Activated effector memory CD4-positive, alpha-beta T cell treated with Interleukin-2 at 50 U/mL for 16 hours (primary cell): ENCODE measurements at places on chromosomes 2 and 18.
A peak's percentile ranks its signal among the peaks of the same experiment; 100 is the strongest.

- DNase-seq = no peak
Measured at GRCh38 chr2:128536925-128537620, 218.4 kb upstream of the HS6ST1 start.

- no peak for DNase-seq
Measured at GRCh38 chr2:226329180-226329579, 470.4 kb downstream of the IRS1 start.

- DNase-seq = no peak
Measured at GRCh38 chr2:194345347-194345746, 1311.7 kb upstream of the SLC39A10 start.

- DNase-seq = no peak
Measured at GRCh38 chr18:31278609-31279071, 39.3 kb upstream of the DSG1 start.

GRCh38 chr2:157420771-157421323 lies 23.0 kb downstream of the CYTIP start:
- DNase-seq = no peak

DNA sequence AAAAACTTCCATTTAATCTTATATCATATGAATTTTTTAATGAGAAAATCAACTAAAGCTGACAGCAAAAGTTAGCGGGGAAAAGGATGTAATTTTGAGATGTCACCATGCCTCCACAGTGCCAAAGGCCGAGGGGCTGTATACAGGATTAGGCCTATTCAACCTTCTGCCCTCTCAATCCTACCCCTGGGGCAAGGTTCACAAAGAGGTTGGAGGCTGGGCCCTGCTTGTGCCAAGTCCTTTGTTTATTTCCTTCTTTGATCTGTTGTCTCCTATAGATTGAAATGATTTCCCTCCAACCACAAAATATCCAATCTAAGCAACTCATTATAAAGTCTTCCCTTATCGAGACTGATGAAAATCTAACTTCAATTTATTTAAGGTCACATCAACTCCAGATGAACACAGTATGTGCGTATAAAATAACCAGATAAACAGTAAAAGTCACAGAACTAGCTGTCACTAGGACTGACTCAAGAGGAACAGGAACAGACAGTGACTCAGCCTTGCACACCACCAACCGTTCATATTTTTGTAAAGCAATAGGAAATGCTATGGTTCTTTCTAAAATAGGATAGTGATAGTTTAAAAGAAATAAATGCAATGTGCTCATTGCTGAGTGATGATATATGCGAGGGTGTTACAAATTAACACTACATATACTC lies 95.8 kb downstream of the SLC25A12 start:
- no peak for DNase-seq

- DNase-seq = no peak
Measured at GRCh38 chr2:210630873-210631560, 74.6 kb downstream of the CPS1 start.

DNA sequence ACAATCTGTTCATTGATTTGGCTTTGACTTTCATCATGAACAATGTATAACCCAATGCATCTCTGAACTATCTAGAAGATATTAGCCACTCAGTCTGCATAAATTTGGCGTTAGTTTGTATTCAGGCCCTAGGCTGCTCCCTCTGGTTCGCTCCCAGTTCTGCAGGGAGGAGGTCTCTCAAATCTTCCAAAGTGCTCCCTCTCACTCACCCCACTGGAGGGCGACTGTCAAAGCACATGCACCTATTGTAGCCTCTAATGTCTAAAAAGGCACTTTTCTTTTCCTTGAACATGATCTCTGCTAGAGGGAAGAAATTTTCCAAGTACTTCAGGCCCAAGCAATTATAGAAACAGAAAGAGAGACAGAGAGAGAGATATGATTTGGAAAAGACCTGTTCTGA lies 291.5 kb downstream of the TDRD15 start:
- no peak for DNase-seq

DNA sequence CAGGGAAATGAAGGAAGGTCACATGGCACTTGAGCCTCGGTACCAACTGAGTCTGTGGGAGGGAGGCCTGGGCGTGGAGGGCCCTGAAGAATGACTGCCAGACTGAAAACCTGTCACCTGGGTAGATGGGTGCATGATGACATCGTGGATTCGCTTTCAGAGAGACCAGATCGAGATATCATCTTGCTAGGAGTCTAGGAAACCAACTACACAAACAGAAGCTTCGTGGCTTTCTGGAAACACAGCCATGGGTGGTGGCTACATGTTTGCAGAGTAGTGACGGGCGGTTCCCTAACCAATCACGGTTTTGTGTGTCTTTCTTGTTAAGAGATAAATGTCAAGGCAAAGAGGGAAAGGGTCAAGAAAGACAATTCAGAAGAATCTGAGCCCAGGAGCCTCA lies 155.0 kb downstream of the EIPR1 start:
- peak; percentile 19 for DNase-seq

DNA sequence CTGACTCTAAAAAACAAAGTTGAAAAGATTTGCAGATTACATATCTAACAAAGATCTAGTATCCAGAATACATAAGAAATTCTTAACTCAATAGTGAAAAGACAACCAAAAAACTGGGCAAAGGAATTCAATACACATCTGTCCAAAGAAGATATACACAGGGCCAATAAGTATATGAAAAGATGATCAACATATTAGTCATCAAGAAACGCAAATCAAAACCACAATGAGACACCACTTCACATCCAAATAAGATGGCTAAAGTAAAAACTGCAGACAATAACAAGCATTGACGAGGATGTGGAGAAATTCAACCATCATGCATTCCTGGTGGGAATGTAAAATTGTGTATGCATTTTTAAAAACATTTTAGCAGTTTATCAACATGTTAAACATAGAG lies 256.0 kb downstream of the EIPR1 start:
- DNase-seq = no peak

- DNase-seq = no peak
Measured at GRCh38 chr2:33924586-33925169, 325.6 kb upstream of the FAM98A start.
